ENCODE measurements at places on chromosomes 7 and 10. TPM values are rescaled to one million over a fixed set of nuclear protein-coding genes. Genes with fewer than 3 reads are reported as not detected.
A peak's percentile ranks its signal among the peaks of the same experiment; 100 is the strongest.

GRCh38 chr7:92010215-92010614 is 69.6 kb downstream of the AKAP9 start:
- DNase-seq: no peak

- DNase-seq: no peak
Measured at GRCh38 chr10:60399328-60399727, 9.7 kb upstream of the ANK3 start.

- DNase-seq: peak; percentile 88
Measured at GRCh38 chr7:41869997-41870396, 167.1 kb upstream of the INHBA start.

DNA sequence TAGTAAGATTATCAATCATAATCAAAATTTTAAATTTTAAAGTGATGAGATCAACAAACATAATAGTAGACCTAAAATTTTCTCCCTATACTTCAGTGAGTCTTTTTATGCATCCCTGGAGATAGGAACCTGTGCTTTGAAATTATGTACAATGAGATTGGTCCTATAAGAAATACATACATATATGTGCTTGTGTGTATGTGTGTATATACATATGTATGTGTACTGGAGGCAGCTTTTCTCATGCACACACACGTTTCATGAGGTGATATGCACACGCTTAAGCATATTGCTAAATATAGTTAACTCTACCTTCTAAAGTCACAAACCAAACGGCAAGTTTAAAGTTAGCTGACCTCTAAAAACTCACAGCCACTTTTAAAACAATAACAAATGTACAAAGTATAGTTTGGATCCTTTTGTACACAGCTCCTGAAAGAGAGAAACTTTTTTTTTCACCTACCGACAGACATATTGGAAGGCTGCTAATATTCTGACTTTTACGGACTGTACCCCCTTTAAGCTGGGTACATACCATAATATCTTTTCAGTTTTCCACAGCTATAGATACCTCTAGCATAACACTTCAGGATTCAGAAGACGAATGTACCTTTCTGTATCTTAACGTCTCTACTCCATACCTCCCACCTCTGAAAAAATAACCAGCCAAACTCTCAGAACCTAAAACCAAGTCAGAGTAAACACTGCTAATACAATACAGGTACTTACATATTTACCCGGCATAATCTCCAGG is 3.3 kb downstream of the ITGB1 start:
- DNase-seq: no peak

- no peak for DNase-seq
Measured at GRCh38 chr10:128848810-128849209, 618.2 kb upstream of the MGMT start.

- DNase-seq: no peak
Measured at GRCh38 chr10:76723844-76724243, 913.8 kb downstream of the KCNMA1 start.

- DNase-seq: no peak
Measured at GRCh38 chr10:88881320-88881719, 1.3 kb downstream of the STAMBPL1 start.

The GALNT17 gene
- polyA plus RNA-seq: not detected

The TET1 gene
- 0.08 TPM for polyA plus RNA-seq

The SPDYE16 gene
- polyA plus RNA-seq: not detected

The PTPRN2 gene
- polyA plus RNA-seq: 1.4 TPM
